ENCODE measurements at places on chromosomes 4 and X.

DNA sequence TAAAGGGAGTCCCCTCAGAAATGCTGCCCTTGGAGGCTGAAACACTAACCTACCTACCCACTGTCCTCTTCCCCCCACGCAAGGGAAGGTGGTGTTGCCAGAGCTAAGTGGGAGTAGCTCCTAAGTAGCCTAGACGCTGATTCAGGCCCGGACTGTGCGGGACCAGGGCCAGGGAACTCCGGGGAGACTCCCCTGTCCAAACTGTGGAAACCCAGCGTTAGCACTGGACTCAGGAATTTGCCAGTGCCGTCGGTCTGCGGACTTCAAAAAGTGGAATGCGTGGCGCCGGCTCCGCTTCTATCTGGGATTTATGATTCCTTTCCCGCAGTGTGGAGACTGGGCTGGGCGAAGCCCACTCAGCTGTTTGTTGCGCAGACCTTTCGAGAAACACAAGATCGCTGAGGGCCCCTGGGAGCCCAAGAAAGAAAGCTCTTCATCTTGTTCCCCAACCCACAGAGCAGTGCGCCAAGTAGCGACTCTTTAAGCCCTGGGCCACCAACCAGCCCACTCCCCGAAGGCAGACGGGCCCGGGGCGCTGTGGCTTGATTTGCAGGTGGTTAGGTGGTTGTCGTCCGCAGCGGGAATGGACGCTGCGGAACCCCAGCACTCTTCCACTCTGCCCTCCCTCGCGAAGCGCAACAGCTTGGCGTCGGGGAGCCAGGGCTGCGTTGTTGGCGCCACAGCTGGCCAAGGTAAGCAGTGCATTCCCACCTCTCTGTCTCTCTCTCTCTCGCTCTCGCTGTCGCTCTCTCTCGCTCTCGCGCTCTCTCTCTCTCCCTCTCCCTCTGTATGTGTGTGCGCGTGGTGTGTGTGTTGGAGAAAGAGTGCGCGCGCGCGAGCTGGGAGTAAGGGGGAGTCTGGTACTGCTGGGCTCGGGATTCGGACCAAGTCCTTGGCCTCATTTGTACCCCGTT is 2.0 kb downstream of the TMEM255A start:
- DNase-seq: peak; percentile 75

DNA sequence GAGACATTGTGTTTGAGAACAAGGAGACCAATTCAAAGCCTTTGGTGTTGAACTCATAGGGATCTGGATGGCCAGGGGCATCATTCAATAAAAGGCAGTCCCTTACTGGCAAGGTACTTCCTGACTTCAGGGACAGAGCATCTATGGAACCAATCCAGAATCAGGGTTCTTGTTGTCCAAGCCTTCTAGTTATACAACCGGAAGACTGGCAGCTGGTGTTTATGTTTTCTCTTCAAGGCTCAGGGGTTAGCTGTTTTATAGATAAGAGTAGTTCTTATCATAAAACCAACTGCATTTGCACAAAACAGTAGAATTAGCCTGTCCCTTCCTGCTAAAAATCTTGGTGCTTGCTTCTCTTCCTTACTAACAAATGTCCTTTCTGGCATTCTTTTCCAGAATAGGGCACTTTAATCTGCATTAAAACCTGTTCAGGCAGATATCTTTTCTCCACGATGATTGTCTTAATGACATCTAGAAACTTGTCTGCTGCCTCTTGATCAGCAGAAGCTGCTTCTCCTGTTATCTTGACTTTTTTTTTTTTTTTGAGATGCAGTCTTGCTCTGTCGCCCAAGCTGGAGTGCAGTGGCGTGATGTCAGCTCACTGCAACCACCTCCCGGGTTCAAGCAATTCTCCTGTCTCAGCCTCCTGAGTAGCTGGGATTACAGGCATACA is 38.4 kb upstream of the ARHGEF6 start:
- no peak for DNase-seq

DNA sequence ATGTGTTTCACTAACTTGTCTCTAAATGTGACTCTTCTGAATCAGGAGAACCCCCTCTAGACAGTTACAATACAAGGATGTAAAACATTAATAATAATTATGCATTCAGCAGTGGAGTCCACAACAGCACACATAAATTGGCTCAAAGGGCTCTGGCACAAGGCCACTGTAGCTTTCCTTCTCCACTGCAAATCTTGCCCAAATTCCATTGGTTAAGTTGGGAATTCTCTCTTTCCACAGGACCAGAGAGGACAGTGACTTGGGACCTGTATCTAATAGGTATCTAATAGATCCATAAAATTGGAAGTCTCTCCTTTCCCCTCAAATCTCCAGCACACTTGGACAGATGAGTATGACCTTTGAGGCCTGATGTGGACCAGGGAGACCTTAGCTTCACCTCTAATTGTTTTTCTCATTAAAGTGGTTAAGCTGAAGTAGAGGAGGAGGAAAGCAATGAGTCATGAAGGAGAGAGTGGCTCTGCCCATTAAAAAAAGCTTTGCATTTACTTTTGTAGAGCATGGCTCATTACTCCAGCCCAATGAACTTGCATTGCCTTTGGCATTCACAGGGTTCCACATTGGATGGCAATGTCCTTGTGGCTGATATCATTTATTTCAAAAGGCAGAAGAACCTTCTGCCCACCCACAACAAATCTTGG is 72.3 kb upstream of the SH3RF1 start:
- no peak for DNase-seq

DNA sequence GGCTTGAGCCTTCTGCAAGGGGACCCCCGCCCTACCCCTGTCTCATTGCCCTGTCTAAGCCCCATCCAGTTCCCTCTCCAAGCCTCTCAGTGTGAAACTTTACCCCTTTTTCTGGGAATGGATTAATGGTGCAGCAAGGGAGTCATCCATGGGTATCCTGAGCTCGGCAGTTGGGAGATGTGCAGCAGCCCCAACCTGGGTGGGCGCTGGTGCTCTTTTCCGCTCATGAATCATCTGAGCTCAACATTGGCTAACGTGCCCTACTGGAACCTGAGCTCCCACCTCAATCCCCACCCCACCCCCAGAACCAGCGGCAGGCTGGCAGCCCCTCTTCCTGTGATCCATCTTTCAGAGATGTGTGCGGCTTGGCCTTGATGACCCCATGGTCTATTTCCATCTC is 130.3 kb upstream of the MSX1 start:
- no peak for DNase-seq

DNA sequence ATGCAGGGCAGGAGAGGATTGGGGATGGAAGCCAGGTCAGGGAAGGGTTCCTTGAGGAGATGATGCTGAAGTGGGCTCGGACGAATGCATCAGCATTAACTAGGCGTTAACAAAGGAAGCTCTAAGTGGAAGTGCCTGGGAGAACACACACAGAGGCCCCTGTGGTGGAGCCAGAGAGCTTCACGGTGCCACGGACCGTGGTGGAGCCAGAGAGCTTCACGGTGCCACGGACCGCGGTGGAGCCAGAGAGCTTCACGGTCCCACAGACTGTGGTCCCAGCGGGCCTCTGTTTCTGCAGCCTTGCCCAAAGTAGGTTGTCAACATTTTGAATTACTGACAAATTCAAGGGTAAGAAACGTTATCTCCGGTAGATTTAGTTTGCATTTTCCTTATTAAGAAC is 48.3 kb downstream of the TRIML2 start:
- DNase-seq: no peak

GRCh38 chrX:112147206-112147605 is 64.6 kb upstream of the TRPC5 start:
- no peak for DNase-seq

- DNase-seq: no peak
These were observed 31.8 kb downstream of the PRRG1 start for GRCh38 chrX:37380924-37381323.

DNA sequence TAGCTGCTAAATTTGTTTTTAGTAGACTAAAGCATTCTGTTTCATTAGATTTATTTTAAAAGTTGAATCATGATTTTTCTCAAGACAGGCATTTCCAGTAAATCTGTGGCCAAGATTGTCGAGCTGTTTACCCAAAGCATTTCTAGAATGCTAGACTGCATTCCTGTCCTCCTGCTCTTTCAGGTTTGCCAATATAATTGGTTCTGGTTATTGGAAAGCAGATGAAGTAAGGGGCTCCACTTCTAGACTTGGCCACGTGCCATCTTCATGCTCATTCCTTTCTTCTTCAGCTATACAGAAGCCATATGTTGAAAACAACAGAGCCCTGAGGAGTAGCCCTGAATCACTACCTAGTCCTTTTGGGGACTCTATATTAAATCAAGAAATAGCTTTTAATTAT is 62.5 kb downstream of the PGRMC2 start:
- DNase-seq: no peak

GRCh38 chr4:1021386-1022050 is 10.1 kb downstream of the FGFRL1 start:
- no peak for DNase-seq

DNA sequence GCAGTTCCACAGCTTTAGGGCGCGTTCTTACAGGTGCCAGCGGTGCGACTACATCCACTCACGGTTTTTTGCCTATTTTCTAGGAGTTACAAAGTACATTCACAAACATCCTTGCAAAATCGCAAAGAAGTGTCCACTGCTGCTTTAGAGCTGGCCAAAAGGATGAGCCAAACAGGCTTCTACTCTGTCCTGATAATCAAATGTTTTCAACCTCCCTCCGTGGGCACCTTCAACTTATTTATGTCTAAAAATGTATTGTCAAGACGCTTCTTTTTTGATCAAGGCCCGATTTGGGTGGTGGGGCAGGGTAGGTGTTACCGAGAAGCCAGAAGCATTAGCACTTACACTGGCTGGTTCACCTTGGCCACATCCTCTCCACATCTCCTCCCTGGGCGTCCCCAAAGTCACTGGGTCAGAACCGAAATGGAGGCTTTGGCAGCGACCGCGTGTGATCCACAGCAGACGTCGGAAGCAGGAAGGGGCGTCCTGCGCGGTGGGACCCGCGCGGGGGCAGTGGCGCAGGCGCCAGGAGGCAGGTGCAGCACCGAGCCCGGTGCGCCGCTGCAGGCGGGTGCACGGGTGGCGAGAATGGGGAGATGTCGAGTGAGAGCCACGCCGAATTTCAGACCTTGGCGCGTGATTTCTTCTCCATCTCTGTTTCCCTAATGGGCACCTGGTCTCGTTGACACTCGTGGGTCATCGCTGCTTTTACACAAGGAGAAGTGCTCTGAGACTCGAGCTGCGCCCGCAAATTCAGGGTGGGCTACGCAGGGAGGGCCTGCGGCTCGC is 16.9 kb downstream of the NKX3-2 start:
- no peak for DNase-seq

DNA sequence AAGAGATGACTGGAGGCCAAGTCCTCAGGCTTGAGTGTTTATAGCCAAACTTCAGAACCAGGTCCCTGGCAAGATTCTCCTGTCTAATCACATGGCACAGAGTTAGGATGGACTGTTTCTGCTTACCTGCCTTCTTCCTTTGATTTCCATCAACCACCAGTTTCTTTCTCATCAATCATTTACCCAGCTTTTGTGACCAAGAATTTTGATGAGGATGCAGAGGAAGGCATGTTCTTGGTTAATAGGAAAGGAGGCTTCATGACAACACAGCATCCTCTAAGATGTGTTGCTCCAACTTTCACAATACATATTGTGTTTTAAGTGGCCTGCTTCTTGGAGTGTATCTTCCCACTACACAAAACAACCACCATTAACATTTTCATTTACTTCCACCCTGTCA is 65.3 kb downstream of the NFKB1 start:
- DNase-seq: no peak

DNA sequence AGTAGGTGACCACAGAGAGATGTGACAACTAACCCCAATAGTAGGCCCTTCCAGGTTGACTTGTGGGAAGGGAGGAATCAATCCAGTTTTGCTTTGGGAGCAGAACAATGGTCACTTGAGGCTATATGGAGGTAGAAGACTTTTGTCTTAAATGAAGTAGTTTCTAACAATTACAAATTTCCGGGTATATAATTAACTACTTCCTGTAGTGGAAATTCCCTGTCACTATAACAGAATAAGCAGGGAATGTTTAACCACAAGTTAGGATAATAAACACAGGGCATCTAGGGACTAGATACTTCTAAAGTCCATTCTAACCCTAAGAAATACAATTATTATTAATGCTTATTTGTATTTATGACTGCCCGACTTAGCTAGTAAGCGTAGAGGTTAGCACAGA is 99.0 kb upstream of the TRPC3 start:
- no peak for DNase-seq

DNA sequence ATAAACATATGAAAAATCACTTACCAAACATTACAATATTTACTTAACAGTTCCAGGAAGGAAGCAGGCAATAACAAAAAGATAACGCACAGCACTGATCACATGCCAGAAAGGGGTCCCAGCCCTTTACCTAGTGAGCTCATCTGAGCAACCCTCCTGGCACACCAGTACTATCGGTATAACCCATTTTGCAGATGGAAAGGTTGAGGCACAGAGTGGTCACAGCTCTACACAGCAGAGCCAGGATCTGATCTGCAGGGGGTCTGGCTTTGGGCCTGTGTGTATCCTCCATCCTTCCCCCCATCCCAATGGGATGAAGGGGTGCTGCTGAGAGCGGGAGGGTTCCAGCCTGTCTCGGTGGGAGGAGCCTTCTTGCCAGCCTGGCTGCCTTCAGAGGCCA is 5.0 kb downstream of the NSG1 start:
- DNase-seq: no peak

DNA sequence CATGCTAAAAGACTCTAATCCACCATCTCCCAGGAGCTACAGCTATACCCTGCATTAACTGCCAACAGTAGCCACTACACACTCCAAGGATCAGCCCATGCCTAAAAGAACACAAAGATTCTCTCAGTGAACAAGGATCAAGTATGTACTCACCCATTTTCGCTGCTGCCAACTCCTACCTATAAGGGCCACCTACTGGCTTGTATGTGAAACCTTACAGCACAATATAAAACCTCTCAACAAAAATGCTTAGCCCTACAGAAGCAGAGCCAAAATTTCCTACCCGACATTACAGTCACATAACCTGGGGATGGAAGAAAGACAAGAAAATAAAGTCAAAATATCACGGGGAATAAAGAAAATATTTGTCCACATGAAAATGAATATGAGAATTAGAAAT is 562.8 kb upstream of the POU3F4 start:
- no peak for DNase-seq

DNA sequence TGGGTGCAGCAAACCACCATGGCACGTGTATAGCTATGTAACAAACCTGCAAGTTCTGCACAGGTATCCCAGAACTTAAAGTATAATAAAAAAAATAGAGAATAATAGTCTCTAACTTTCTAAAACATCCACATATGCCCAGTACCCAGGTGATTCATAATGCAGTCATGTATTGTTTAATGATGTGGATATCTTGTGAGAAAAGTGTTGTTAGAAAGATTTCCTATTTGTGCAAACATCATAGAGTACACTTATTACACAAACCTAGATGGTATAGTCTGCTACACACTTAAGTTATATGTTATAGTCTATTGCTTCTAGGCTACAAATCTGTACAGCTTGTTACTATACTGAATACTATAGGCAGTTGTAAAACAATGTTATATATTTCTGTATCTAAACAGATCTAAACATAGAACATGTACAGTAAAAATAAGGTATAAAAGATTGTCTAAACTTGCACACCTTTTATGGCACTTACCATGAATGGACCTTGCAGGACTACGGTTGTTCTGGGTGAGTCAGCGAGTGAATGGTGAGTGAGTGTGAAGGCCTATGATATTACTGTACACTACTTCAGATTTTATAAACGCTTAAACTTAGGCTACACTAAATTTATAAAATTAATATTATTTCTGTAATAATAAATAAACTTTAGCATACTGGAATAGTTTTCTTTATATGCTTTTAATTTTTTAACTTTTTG is 232.2 kb upstream of the SLIT2 start:
- DNase-seq: no peak

GRCh38 chr4:46445710-46446314 is 55.9 kb upstream of the GABRA2 start:
- no peak for DNase-seq

Measured in central memory CD4-positive, alpha-beta T cell (primary cell).